ENCODE measurements at places on chromosomes 16 and 17.
A peak's percentile ranks its signal among the peaks of the same experiment; 100 is the strongest.

- DNase-seq: no peak
- no peak overlapping the region for H3K4me3 ChIP-seq
- H3K27me3 ChIP-seq: no peaks in the 10 kb centered on the region
- H3K36me3 ChIP-seq: no peaks in the 10 kb centered on the region
- no peak overlapping the region for H3K27ac ChIP-seq
Observed at GRCh38 chr17:75832652-75833400, 11.4 kb downstream of the UNC13D start.

DNA sequence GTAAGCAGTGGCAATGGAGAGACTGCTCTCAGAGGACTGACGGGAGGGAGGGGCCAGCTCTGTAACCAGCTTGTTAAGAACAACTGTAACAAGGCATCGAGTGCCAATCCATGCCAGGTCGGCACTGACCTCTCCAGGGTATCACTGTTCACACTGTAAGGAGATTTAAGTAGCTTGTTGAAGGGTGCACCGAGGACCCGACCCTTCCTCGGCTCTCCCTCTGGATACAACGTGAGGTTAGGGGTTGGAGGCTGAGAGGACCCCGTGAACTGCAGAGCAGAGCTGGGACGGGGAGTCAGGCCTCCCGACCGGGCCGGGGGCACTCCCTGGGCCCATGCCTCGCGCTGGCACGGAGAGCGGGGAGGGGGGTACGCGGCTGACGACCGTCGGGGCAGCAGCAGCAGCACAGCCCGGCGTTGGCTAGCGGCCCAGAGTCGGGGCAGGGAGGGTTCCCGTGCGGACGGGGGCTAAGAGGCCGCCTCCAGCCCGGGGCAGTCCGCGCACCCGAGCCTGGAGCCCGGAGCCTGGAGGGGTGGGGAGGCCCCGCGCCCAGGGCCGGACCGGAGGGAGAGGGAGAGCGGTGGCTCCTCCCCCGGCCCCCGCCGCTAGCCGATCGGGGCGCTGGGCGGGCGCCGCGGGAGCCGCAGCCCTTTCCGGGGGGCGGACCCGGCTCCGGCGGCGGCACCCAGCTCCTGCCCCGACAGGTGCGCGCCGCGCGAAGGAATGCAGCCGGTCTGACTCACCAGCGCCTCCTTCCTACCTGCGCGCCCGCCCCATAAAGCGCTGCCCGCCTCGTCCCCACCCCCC is at the start of gene ITGB4:
ITGB4 (plus strand) TSS at position 804 of the 807 bp plus-strand sequence. CDS start 3,245 bp downstream, outside the sequence.
- H3K4me1 ChIP-seq: peaks cover 9% of the 10 kb centered on the region
- 0 out of 2 replicates have a peak, but pooled peaks cover 13% of the 10 kb centered on the region for H3K27me3 ChIP-seq
- DNase-seq: peak; percentile 87
- H3K36me3 ChIP-seq: no peaks in the 10 kb centered on the region
- peak within 1 kb of the TSS; percentile 75 for H3K4me3 ChIP-seq

DNA sequence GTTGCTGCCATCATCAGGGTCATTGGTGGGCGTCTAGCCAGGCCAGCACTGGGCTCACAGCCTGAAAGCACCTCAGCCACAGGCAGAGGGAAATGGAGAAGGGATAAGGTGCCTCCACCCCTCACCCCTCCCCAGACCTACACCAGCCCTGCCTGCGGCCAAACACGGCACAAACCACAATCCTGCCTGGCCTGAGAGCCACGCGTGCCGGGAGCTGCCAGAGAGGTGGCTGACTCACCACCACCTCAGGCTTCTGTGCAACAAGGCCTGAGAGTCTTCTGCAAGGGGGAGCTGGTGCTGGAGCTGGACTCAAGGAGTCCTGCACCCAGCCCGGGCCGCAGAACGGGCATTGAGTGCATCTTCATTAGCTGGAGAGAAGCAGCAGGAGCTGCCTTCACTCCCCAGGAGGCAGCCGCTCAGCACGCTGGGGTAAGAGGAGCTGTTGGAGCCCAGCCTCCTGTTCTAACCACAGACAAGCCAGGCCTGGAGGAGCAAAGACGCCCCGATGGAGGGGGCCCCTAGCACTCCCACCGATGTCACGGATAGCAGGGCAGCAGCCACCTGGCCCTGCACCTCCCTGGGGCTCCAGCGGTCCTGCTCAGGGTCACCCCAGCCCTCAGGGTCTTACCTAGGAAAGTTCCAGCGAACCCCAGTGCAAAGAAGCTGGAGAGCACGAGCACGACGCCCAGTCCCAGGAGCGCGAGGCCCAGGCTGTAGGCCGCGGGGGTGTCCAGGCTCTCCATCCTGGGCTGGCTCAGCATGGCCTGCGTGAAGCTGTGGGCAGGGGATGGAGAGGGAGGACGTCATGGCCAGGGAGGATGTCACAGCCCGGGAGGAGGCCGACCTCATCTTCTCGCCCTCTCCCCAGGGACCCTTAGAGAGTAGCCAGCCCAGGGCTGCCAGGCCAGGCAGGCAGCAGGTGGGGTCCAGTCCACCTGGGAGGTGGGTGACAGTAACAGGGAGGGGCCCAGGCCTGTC is 16.0 kb upstream of the RASD1 start:
- no peak overlapping the region for H3K4me3 ChIP-seq
- H3K36me3 ChIP-seq: no peaks in the 10 kb centered on the region
- no peaks in the 10 kb centered on the region for H3K4me1 ChIP-seq
- no peaks in the 10 kb centered on the region for H3K27me3 ChIP-seq
- no peak overlapping the region for H3K27ac ChIP-seq
- DNase-seq: no peak

GRCh38 chr16:65377195-65377594 is 255.3 kb upstream of the CDH11 start:
- H3K27me3 ChIP-seq: no peaks in the 10 kb centered on the region
- H3K36me3 ChIP-seq: no peaks in the 10 kb centered on the region
- H3K4me1 ChIP-seq: no peaks in the 10 kb centered on the region
- H3K4me3 ChIP-seq: no peak overlapping the region
- H3K27ac ChIP-seq: no peak overlapping the region

- no peaks in the 10 kb centered on the region for H3K36me3 ChIP-seq
- H3K27ac ChIP-seq: no peak overlapping the region
- H3K4me1 ChIP-seq: peaks cover 37% of the 10 kb centered on the region
- H3K4me3 ChIP-seq: peak overlapping the region; percentile 93
Observed at GRCh38 chr16:67967183-67967957, 1.1 kb downstream of the SLC12A4 start.

GRCh38 chr16:6279286-6279685 is 1053.4 kb upstream of the RBFOX1 start:
- no peaks in the 10 kb centered on the region for H3K36me3 ChIP-seq
- DNase-seq: no peak
- no peaks in the 10 kb centered on the region for H3K4me1 ChIP-seq
- no peak overlapping the region for H3K27ac ChIP-seq

DNA sequence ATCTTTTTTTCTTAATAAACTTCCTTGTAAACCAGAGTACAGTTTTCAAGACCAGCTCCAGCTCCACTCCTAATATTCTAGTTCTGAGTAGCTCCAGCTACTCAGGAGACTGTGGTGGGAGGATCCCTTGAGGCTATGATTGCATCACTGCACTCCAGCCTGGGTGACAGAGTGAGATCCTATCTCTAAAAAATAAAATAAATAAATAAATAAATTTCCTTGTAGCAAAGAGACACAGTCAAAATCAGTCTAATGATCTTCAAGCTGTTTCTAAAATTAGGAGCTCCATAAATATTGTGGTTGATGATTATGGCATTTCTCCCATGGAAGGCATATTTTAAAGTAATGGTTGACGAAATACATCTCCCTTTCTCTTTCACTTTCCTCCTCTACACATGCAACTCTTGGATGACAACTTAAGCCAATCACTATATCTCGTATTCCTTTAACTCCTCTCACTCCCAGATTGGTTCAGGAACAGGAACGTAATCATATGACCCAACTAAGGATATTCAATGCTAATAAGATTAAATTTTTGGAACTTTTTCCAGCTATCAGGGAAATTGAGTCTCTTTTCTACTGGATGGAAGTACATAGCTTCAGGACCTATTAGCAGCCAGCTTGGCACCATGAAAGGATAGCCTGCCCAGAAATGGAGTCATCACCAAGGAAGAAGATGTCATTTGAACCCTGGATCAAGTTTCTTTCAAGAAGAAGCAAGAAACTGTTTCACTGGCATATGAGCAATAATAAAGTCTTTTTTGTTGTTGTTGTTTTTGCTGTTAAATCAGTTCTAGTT is 42.1 kb upstream of the TAOK1 start:
- no peaks in the 10 kb centered on the region for H3K36me3 ChIP-seq
- DNase-seq: no peak
- no peak overlapping the region for H3K4me3 ChIP-seq
- no peaks in the 10 kb centered on the region for H3K27me3 ChIP-seq
- no peak overlapping the region for H3K27ac ChIP-seq

GRCh38 chr16:84482951-84483881 is 21.2 kb downstream of the MEAK7 start:
- no peak overlapping the region for H3K27ac ChIP-seq
- no peak overlapping the region for H3K4me3 ChIP-seq
- H3K4me1 ChIP-seq: no peaks in the 10 kb centered on the region
- no peaks in the 10 kb centered on the region for H3K36me3 ChIP-seq
- H3K27me3 ChIP-seq: no peaks in the 10 kb centered on the region
